Activated CD4-positive, alpha-beta T cell treated with anti-CD3 and anti-CD28 coated beads for 36 hours (primary cell): ENCODE measurements at places on chromosomes 6 and 20.

DNA sequence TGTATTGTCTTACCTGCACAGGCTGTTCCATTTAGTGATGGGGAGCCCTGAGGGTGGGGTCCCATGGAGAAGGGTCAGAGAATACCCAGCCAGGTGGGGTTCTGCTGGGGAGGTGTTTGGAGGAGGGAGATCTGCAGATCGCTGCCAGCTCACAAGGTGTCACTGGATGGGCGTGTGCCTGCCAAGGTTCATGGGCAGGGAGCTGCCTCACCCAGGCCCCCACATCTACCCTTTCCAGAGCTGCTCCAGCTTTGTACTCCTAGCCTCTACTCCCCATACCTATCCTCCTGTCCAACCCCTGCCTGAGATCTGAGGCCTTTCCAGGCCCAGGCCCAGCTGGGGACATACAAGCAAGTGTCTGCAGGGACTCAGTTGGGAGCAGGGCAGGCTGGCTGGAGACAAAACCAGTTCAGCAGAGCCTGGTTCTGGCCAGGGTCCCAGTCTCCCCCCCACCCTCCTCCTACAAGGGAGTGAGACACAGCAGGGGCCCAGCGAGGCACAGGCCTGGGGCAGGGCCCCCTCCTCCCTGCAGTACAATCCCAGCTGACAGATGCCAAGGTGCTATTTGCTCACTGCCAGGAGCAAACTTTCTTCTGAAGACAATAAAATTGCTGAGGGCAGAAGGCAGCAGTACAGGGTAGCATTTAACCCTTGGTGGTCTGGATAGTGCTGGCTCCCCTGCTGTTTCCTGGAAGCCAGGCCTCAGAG lies 19.7 kb downstream of the SPDEF start:
- no peak for DNase-seq

GRCh38 chr20:62860391-62860923 lies 1.2 kb downstream of the TCFL5 start:
- DNase-seq: peak; percentile 22

DNA sequence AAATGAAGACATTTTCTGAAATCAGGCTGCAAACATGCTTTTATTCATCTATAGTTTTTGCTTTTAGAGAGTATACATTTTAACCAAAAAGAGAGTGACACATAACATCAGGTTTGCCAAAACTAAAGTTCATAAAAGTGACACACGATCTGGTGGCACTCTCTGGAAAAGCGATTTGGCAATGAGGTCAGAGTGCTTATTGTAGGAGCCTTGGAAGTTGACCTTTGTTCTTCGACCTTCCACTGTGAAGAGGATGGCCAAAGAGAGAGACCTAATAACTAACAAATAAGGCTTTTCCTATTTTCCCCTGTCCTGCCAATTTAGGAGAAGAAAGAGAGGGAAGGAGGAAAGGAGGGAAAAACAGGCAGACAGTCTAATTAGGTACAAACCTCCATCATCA lies 230.1 kb downstream of the SIM1 start:
- no peak for DNase-seq

- DNase-seq: no peak
These were observed 4.5 kb downstream of the TEAD3 start for GRCh38 chr6:35492258-35492973.

GRCh38 chr6:41656002-41656691 lies 17.9 kb downstream of the MDFI start:
- no peak for DNase-seq

DNA sequence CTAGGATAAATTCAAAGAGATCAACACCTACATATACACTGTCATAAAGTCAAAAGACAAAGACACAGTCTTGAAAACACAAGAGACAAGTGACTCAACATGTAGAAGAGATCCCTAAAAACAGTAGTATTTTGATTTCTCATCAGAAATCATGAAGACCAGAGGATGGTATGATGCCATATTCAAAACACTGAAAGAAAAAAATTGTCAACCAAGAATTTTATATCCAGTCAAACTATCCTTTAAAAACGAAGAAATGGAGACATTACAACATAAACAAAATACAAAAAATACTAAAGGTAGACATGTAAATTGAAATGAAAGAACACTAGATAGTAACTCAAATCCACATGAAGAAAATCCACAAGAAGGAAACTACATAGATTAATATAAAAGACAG lies 27.3 kb upstream of the HBS1L start:
- DNase-seq: no peak

- DNase-seq: peak; percentile 59
These were observed 1.4 kb downstream of the BTN1A1 start for GRCh38 chr6:26501482-26501986.

- DNase-seq: no peak
These were observed 54.7 kb downstream of the TRAM2 start for GRCh38 chr6:52522151-52522626.

DNA sequence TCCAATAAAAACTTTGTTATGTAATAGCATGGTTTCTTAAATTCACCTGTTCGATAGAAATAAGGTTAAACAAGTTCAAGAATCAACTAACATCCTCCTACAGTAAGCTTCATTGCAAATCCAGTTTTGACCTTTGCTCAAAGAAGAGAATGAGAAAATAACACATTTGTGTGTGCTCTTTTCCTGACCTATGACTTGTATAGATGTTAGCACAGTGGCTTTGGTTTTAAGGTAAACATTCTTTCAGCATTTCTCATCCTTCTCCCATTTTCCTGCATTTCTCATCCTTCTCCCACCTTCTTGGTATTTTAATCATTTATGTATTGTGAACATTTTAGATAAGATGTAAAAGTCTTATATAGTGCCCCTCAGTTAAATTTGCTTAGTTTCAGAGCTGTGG lies 73.9 kb downstream of the PLCB1 start:
- no peak for DNase-seq

DNA sequence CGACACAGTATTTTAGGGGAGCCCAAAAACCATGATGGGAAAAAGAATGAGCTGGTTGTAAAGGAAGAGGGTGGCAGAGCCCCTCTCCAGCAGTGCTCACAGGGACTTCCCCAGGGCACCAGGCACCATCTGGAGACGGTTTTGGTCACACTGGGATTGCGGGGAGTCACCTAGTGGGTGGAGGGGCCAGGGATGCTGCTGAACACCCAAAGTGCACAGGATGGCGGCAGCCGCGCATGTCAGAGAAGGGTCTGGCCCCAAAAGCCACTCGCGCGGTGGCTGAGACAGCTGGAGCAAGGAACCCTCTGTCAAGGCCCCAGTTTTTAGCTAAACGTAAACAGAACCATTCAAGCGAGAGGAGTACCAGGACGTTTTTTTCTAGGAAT lies 10.8 kb downstream of the CTSZ start:
- no peak for DNase-seq

GRCh38 chr6:150600010-150600300 lies 270 bp downstream of the PLEKHG1 start:
- no peak for DNase-seq

DNA sequence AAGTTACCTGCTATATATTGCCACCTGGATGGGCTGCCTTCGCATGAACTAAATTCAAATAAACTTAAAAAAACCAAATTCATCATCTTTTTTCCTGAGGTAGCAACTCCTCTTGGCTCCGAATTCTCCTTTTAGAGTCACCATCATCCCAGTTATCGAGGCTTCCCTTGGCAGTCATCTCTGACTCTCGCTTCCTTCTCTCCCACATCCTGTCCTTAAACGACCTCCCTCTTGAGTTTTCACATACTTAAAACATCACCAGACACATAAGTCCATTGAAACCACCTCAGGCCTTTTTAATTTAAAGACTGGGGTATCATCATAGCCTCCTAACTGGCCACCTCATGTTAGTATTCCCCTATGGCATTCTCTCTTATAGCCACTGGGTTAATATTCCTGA lies 296.1 kb upstream of the FLRT3 start:
- DNase-seq: no peak

DNA sequence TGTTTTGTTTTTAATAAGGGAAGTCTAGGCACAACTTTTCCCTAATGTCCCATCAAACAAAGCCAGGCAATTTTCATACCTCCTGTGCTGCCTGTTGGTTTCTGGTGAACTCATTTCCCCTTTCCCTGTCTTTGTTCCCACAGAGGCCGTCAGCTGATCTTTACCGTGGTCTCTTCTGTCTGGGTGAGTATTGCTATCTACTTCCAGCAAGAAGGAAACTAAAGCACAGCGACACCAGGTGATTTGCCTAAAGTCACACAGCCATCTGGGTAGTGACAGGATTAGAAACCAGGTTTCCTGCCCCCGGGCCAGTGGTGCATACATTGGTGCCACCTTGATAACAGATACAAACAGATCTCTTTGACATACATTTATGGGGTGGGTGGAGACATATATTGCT lies 59.6 kb downstream of the RAB44 start:
- DNase-seq: peak; percentile 67

DNA sequence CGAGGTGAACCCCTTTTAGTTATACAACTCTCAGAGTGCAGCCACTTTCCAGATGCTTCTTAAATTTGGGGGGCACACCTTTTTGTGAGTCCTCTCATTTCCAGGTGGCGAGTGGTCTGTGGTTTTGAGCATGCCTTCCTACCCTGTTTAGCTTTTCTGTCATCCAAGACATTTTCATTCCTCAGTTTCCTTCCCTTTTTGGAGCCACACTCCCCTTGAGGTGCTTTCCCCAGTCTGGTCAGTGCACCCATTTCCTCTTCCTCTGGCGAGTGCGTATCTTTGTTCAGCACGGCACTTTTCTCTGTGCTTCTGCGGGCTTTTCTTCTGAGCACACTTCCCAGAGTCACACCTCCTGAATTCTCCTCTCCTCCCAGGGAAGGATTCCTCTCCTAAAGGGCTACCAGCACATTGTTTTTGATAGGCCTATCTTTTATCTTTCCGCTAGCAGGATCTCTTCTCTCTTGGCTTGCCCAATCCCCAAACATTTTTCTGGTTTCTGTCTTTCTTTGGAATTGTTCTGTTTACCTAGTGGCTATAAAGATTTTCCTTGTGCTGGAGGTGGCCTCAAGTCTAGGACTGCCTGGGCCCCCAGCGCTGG lies 1.4 kb downstream of the PHF20 start:
- DNase-seq: peak; percentile 56

DNA sequence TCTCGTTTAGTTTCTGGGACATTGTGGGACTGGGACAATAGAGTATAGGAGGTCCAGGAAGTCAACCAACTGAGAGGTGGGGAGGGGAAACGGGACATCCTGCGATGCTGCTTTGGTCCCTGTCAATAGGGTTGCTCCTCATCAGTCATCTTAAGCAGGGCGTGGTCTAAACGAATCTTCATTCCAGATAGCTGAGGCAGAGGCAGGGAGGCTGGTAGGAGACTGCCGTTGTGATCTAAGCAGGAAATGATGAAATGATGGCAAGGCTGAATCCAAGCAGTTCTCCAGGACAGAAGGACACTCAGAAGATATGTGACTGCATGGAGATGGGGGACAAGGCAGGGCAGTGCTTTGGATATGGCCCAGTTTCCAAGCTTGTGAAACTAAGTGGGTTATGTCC lies 953.4 kb downstream of the KIF16B start:
- DNase-seq: no peak

GRCh38 chr6:47264775-47265184 lies 44.9 kb downstream of the TNFRSF21 start:
- no peak for DNase-seq

GRCh38 chr6:75317503-75318206 lies 33.1 kb upstream of the TMEM30A start:
- no peak for DNase-seq

- DNase-seq: no peak
These were observed 41.5 kb upstream of the RNF24 start for GRCh38 chr20:4056880-4057279.

GRCh38 chr20:34145280-34145819 lies 33.3 kb upstream of the EIF2S2 start:
- DNase-seq: no peak

- no peak for DNase-seq
These were observed 62.9 kb downstream of the CARMIL1 start for GRCh38 chr6:25341923-25342619.

DNA sequence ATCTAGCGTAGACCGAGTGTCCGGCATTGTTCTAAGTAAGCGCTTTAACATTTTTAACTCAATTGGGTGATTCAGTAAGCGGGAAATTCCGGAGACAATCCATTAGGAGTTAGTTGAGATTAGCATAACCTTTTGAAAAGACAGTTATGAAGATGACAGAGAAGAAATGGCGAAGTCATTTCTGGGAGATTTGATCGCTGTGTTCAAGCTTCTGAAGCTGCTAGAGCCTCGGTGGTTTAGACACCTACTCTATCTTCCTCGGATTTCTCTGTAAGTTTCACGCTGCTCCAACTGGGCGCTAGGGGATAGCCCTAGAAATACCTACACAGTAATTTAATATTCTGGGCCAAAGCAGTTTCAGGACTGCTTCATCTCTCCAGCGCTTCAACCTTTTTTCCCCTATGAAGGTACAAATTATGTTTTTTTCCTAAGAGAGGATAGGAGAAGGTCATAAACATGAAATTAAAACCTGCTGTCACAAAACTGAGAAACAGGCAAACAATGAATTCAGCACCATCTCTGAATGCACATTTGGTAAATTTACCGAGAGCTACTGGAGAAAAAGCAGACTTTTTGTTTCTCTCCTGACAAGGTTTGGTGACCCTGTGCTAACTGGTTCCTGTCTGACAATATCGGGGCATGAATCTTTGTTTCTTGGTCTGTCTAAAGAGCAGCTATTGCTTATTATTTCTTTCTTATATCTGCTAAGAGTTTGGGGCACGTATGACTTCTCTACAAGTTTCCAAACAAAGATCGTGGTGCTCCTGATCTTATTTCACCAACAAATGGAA lies 22.4 kb downstream of the ZNF311 start:
- DNase-seq: peak; percentile 33

- no peak for DNase-seq
These were observed 426.0 kb downstream of the ADGRB3 start for GRCh38 chr6:69061066-69061465.
